ENCODE measurements at places on chromosomes 7 and 10. TPM values are rescaled to one million over a fixed set of nuclear protein-coding genes. Genes with fewer than 3 reads are reported as not detected.

DNA sequence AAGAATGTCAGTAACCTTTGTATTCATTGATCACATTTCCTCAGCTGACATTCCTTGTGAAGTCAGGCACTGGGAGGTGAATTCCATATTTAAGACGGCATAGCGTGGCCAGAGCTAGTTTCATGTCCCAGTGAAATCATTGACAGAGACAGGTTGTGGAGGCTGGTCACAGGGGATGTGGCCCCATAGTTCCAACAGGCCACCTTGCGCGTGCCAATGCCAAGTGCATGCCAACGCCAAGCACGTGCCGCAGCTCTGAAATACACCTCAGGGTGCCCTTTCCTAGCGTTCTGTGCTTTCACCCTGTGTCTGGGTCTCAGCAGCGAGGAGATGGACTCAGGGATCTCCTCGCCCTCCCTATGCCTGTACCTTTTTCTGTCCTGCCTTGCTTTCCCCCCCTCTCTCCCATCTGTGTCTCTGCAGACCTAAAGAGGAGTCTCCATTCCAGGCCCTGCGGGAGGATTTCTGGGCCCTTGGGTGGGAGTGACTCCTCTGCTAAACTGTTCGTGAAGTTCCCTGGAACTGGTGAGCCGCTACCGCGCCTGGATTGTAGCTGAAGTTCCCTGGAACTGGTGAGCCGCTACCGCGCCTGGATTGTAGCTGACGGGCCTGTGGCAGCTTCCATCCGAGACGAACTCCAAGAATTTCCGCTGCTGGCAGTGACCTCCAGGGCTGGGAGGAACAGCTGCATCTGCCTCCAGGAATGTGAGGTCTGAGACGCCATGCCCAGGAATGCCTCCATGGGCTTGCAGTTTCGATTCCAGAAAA lies 19.7 kb downstream of the AQP1 start:
- DNase-seq: no peak

- no peak for DNase-seq
Measured at GRCh38 chr7:139548302-139549028, 25.0 kb downstream of the CLEC2L start.

- no peak for DNase-seq
Measured at GRCh38 chr10:108112218-108112617, 947.7 kb upstream of the SORCS1 start.

DNA sequence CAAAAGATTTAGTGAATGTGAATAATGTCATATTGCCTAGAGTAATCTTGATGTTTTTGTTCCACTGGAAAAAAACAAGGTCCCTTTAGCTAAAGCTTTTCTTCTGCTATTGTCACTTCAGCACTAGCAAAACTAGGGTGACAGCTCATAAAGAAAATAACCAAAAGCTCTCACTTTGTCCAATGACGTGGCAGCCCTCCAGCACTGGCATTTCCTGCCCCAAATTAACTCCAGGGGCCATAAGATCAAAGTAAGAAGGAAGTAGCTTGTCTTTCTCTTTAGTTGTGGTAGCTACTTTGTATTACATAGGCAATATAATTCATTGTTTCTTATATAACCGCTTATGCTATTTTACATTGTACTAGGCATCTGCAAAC lies 47.3 kb downstream of the LRRN3 start:
- DNase-seq: peak; percentile 75

- DNase-seq: no peak
Measured at GRCh38 chr7:33423646-33424020, 294.3 kb downstream of the BBS9 start.

GRCh38 chr10:33746836-33747268 lies 412.4 kb upstream of the NRP1 start:
- DNase-seq: no peak

- DNase-seq: no peak
Measured at GRCh38 chr10:77513781-77514331, 123.8 kb downstream of the KCNMA1 start.

- no peak for DNase-seq
Measured at GRCh38 chr7:129494041-129494440, 8.3 kb upstream of the SMKR1 start.

DNA sequence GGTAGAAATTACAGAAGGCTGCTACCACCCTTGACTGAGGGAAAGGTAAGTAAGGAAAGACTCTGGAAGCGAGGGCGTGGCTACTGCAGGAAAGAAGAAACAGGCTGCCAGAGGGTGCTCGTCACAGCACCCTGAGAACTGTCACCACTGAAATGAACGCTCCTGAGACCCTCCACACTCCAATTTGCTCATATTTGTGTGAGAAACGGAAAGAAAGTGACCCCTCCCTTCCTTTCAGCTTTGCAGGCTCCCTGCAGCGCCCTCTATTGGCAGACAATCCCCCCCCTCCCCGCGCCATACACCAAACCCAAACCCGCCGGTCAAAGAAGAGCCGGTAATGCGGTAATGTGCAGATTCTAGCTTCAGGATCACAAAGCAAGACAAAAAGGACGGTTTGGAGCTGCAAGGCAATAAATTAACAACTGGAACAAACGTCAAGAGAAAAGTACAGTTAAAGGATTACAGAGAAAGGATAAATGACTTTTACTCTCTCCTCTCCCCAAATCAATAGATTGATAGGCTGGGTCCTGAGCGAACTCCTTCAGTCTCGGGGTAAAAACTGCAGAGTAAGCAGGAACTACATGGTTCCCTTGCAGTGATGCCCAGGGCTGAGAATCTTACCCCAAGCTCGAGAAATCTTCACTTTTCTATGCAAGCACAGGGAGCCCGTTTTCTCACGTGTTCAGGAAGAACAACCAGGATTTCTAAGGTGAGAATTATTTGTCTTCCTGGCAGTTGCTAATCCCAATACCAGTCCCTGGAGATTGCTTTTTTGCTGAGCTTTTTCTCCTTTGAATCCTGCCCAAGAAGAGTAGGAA lies 47.6 kb downstream of the STEAP1B start:
- no peak for DNase-seq

DNA sequence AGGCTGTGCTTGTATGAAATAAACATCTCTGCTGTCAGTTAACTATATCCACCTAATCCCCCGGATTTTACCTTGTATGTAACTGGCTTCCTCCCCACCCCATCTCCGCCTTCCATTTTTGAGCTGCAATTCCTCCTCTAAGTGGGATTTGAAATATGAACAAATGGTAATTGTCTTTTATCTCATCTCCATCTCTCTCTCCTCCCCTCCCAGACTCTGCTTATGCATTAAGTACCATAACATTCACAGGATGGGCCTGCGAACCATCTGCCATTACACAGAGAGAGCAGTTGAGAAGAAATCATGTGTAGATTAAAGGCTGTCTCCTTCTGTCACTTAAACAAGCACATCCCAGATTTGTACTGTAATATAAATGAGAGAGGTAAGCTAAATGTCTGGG lies 1169.9 kb downstream of the TYW1 start:
- DNase-seq: no peak

DNA sequence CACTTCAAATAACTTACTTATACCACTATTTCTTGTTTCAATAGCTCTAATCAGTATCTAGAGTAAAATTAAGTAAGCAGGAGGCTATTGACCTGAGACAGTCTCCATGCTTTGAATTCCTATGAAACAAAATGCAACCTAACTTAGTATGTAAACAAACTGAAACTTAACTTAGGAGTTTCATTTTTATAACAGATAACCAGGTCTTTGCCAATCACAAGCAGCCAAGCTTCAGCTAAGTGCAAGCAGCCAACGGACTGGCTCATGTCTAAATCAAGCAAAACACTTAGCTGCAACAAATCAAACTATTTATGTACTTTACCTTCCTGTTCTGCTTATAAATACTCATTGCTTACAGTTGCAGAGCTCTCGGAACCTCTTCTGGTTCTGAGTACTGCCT lies 4.4 kb upstream of the GSTK1 start:
- peak; percentile 28 for DNase-seq

DNA sequence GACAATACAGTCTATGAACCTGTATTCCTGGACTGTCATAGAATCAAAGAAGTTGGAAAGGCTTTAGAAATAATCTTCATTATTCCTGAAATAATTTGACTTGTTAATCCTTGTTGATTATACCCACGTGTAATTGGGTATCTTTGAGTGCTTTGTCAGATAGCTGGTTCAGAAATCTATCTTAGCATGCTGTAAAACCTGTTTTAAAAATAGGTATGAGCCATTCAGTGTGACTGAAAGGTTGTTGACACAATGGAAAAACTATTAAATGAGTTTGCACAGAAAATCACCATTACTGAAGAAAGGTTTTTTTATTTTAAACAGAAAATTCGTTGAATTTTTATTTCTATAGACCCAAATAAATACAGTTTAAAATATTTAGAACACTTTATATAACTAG lies 38.7 kb downstream of the PHTF2 start:
- DNase-seq: no peak

DNA sequence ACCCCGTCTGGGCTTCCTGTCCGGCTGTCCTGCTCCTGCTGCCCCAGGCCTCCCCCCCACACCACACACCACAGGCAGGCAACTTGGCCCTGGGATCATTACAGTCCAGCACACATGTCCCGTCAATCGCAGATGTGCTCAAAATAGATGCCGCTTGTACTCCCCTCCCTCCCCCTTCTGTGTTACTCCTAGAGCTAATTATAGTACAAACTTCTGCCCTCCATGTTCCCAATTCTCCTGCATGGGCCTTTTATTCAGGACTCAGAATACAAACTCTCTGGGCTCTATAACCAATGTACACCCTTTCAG lies at the start of gene SYNPO2L:
SYNPO2L (minus strand) TSS at position 40 of the 309 bp plus-strand sequence. CDS start 107 bp downstream, outside the sequence.
- DNase-seq: no peak

DNA sequence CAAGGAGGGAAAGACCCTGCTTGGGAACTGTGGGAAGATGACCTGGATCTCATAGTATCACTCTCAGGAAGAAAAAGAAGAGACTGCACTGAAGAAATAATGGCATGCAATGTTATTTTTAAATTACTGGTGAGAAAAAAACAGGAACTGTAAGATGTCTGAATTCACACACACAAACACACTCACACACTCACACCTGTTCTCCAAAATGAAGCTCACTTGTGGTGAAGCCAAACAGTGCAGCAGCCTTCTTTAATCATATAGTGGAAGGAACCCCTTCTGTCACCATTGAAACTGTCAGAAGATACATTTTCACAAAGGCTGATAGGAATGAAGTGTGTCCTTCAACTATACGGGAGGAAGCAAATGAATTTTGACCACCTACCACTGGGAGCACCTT lies 156.5 kb upstream of the GHITM start:
- no peak for DNase-seq

- peak; percentile 27 for DNase-seq
Measured at GRCh38 chr10:29496341-29497162, 138.2 kb downstream of the SVIL start.

GRCh38 chr7:50358779-50359178 lies 54.3 kb downstream of the IKZF1 start:
- DNase-seq: no peak

DNA sequence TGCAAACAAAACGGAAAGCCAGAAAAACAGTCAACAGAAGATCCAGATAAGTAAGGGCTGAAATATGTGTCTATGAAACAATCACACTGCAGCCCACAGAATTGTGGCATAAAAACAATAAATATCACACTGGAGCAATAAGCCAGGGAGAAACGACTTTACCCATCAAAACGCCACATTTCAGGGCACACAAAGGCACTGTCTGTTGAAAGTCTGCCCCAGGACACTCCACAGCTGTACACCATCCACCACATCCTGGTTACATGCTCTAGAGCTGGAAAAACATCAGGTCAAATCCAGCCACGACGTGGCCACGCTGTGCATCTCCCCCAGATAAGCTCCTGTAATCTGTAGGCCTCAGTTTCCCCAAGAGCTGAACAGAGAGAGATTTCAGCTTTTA lies 88.7 kb downstream of the COBL start:
- no peak for DNase-seq

DNA sequence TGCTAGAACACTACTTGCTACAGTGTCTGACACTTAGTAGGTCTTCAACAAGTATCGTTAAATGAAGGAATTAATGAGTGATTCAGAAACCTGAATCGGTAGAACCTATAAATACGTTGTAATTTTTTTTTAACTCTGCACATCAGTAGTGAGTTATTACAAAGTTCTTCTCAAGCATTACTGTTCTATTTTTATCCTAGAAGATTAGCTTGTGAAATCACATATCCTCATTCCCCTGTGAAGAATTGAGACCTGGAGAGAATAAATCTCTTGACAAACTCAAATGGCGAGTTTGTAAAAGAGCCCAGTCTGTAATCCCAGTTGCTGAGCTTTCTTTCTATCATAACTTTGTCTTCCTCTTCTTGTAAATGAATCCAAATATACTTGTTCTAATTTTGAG lies 34.7 kb downstream of the HYAL4 start:
- DNase-seq: no peak

- DNase-seq: no peak
Measured at GRCh38 chr10:83881661-83882060, 257.6 kb upstream of the GHITM start.

DNA sequence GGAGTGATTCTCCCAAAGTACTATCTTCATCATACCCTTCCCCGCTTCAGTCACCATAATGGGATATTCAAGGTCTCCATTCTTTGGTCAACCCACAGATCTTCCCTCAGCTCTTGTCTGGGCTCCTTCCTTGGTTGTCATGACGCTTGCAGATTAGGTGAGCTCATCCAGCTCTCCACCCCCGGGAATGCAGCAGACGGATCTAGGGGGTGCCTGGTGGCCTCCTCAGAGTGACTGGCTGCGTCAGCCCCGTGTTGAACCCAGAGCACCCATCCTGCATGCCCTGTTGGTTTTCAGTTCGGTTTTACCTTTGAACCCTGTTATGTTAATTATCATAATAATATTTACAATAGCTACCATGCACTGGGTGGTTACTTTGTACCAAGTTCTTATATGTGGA lies 6.4 kb downstream of the NEURL1 start:
- no peak for DNase-seq

- DNase-seq: no peak
Measured at GRCh38 chr7:151228024-151228866, 1.2 kb upstream of the ABCF2 start.

GRCh38 chr10:11048707-11049278 lies 31.1 kb downstream of the CELF2 start:
- DNase-seq: no peak

- DNase-seq: no peak
Measured at GRCh38 chr10:13790196-13790595, 203.4 kb downstream of the PRPF18 start.

- DNase-seq: no peak
Measured at GRCh38 chr7:70568674-70569334, 563.1 kb upstream of the GALNT17 start.

GRCh38 chr7:66362136-66362535 lies 157.0 kb downstream of the TPST1 start:
- no peak for DNase-seq

- no peak for DNase-seq
Measured at GRCh38 chr7:46603780-46604179, 682.7 kb upstream of the IGFBP3 start.

Gene LARP4B
- 94.9 TPM for total RNA-seq

Gene FAM237B
- total RNA-seq: not detected

Gene SERPINE1
- 0.11 TPM for total RNA-seq

Gene CDK5
- total RNA-seq: 6.3 TPM

Gene UBE3C
- 59.7 TPM for total RNA-seq

Gene EPO
- not detected for total RNA-seq

Gene EPHB6
- 48.4 TPM for total RNA-seq

Gene RNF148
- total RNA-seq: not detected

Gene SMNDC1
- 39.0 TPM for total RNA-seq

Gene CXCL12
- total RNA-seq: not detected

Gene H2BK1
- total RNA-seq: 6.9 TPM

Gene VAX1
- total RNA-seq: not detected

Gene CDCA7L
- total RNA-seq: 19.6 TPM

Gene OR2F2
- not detected for total RNA-seq

Gene PDE1C
- total RNA-seq: not detected

Gene SLC29A4
- 0.76 TPM for total RNA-seq

Gene ANK3
- 80.0 TPM for total RNA-seq

Gene HKDC1
- 3.5 TPM for total RNA-seq

Gene CFAP70
- 5.6 TPM for total RNA-seq

Gene BCL7B
- total RNA-seq: 58.0 TPM

Gene LIPK
- not detected for total RNA-seq

Gene XRCC2
- total RNA-seq: 1.1 TPM

Data from CD4-positive, alpha-beta memory T cell (primary cell).